ENCODE measurements at places on chromosomes 13 and 19. TPM values are rescaled to one million over a fixed set of nuclear protein-coding genes. Genes with fewer than 3 reads are reported as not detected.

The PPP1R12C gene
- total RNA-seq: 112 TPM

DNA sequence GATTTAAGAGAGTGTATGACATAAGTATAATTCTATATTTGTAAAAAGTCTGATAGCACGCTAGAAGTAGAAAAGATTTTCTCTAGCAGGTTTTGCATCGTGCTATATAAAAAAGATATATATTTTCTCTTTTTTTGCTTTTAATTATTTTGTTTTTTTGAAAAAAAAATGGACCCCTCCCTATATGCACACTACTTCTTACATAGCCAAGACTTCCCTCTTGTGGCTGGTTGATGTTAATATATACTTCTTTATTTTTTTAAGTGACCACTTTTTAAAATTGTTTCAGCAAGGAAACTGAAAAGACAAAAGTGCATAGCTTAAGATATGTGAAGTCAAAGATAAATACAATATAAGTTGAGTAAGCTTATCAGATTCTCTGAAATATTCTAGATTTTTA is 1202.8 kb downstream of the DIAPH3 start:
- no peak for DNase-seq

GRCh38 chr19:16851031-16851712 is 22.0 kb downstream of the SIN3B start:
- no peak for DNase-seq

DNA sequence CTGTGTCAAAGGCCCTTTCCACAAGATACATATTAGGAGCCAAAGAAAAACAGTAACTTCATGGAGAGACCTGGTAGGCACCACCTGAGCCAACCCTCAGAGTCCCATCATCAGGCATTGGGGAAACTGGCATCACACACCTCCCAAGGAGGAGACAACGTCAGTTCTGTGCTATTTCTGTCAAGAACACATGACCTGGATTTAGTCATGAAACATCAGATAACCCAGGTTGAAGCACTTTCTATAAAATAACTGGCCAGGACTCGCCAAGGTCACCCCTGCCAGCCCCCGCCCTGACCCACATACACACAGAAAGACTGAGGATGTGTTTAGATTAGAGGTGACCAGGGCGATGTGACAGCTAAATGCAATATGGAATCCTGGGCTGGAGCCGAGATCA is 35.6 kb downstream of the COL4A1 start:
- no peak for DNase-seq

DNA sequence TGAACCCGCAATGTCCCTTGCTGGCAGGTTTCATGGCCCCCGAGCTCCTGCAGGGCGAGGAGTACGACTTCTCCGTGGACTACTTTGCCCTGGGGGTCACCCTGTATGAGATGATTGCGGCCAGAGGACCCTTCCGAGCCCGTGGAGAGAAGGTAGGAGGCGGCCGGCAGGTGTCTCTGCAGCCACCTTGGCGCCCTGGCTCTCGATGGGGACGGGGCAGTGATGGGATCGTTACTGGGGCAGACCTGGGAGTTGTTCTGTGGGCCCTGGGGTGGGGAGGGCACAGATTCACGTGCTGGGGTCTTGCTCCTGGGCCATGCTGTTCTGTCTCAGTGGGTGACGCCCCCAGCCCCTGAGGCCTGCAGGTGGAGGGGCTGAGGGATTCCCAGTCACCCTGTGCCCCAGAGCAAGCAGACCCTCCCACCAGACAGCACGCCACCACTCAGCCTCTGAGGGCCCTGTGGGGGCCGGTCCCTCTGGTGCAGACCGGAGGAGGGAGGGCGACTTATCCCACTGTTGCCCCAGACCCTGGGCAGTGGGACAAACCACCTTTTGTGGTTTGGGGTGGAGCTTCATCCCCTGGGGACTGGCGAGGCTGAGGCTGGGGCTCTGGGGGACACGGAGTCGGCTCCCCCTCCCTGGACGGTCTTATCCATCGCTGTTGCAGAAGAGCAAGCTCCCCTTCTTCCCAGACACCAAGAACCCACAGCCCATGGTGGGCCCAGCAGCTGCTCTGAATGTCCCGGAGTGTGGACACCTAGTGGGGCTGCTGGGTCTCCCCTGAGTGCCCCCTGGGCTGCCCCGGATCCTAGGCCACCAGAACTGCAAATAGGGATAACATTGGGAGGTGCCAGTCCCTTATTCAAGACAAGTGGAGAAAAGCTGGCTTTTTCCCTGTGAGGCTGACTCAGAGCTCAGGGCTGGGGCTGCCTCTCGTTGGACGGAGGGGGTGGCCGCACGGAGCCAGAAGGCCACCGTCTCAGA is 27.5 kb upstream of the TMEM255B start:
- no peak for DNase-seq

GRCh38 chr19:19568802-19569756 is 31.0 kb downstream of the CILP2 start:
- no peak for DNase-seq

DNA sequence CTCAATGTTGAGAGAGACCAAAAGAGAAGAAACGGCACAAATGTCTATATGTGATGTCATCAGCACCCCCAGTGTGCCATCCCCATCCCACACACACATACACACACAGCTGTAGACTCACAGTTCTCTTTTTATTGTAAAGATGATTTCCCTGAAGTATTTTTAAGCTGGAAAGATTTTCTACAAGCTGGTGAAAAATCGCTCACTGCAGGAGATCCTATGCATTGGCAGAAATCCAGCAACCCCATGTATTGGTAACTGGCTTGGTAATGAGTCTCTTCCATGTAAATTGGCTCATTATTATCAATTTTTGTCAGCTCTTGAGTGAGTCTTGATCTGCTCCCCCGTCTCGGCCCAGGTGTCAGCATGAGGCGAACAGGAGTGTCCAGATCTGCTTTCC is 107.1 kb upstream of the UQCRFS1 start:
- DNase-seq: no peak

GRCh38 chr13:83827338-83827737 is 54.9 kb downstream of the SLITRK1 start:
- DNase-seq: no peak

GRCh38 chr19:7909471-7910067 is 5.1 kb upstream of the TGFBR3L start:
- DNase-seq: no peak

DNA sequence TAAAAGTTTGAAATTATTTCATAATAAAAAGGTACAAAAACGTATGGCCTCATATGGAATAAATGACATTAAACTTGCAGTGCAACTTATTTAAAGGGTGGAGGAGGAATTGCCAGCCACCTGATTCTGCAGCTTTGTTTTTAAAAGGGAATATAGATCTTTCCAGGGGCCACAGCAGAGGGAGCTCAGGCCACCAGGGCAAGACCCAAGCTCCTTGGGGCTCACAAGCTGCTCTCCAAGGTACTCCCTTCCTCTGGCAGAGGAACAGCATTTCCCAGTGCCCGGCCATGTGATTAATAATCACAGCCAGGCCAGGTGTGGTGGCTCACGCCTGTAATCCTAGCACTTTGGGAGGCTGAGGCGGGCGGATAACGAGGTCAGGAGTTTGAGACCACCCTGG is 6.2 kb downstream of the ACOD1 start:
- DNase-seq: no peak
